ENCODE measurements at places on chromosomes 2 and 18. TPM values are rescaled to one million over a fixed set of nuclear protein-coding genes. Genes with fewer than 3 reads are reported as not detected.
A peak's percentile ranks its signal among the peaks of the same experiment; 100 is the strongest.

- no peaks in the 10 kb centered on the region for H3K36me3 ChIP-seq
- DNase-seq, result no peak
- no peak overlapping the region for H3K27ac ChIP-seq
- H3K27me3 ChIP-seq, result no peaks in the 10 kb centered on the region
Observed at GRCh38 chr2:240917684-240918257, 11.6 kb downstream of the CROCC2 start.

DNA sequence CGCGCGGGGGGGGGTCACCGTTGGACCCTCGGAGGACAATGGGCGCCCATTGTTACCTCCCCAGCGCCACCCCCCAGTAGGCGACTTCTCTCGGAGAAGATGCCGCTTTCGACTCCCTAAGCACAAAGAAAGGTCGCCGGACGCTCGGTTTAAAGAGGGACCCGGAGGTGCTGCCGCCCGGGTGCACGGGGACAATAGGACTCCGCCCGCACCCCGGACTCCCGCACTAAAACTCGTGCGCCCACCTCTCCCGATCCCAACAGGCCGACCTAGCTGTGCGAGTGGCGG, 318 bp upstream of the CDC42EP3 start:
- H3K27me3 ChIP-seq, result no peaks in the 10 kb centered on the region
- no peak for DNase-seq
- peaks cover 73% of the 10 kb centered on the region for H3K4me1 ChIP-seq
- peak overlapping the region; percentile 94 for H3K27ac ChIP-seq

GRCh38 chr2:73004889-73005596, 66.5 kb downstream of the SFXN5 start:
- H3K4me1 ChIP-seq, result no peaks in the 10 kb centered on the region
- H3K27ac ChIP-seq, result no peak overlapping the region
- peaks cover 36% of the 10 kb centered on the region for H3K36me3 ChIP-seq
- no peaks in the 10 kb centered on the region for H3K27me3 ChIP-seq
- no peak overlapping the region for H3K4me3 ChIP-seq

GRCh38 chr2:126634273-126634861, 21.6 kb upstream of the GYPC start:
- H3K27ac ChIP-seq, result no peak overlapping the region
- no peaks in the 10 kb centered on the region for H3K27me3 ChIP-seq
- H3K4me3 ChIP-seq, result no peak overlapping the region

DNA sequence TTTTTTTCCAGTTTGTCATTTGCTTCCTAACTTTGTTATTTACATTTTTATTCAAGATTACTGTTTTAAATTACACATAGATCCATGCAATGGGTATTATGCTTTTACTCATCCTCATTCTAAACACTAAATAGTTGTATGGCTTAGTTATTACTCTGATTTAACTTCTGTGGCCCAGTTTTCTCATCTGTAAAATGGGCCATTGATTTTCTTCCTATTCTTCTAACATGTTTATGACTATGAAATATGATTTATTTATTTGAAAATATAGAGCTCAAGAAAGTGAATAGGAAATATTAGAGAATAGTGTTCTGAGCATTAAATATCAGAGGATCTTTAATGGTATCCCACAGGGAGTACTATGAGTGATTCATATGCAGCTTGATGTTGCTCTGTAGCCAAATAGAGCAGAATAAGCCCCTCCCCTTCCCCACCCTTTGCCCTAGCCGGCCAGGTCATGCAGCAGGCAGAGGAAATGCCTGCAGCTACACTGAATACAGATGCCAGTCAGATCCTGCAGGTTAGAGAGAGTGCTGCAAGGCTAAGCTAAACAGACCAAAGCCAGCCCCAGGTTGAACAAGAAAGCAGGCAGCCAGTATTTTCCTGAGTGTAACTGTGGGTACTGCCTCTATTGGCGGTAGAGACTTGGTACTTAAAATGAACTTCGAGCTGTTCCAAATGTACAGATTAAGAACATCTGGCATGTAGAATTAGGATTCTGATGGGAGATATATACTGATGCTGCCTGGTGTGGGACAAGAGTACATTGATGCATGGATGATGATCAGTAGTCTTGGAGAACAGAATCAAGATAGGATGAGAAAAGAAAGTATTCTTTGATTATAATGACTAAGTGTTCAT, 11.7 kb upstream of the ACYP2 start:
- H3K36me3 ChIP-seq, result no peaks in the 10 kb centered on the region
- DNase-seq, result peak; percentile 47
- peaks cover 6% of the 10 kb centered on the region for H3K4me1 ChIP-seq
- H3K27ac ChIP-seq, result no peak overlapping the region
- H3K4me3 ChIP-seq, result no peak overlapping the region

DNA sequence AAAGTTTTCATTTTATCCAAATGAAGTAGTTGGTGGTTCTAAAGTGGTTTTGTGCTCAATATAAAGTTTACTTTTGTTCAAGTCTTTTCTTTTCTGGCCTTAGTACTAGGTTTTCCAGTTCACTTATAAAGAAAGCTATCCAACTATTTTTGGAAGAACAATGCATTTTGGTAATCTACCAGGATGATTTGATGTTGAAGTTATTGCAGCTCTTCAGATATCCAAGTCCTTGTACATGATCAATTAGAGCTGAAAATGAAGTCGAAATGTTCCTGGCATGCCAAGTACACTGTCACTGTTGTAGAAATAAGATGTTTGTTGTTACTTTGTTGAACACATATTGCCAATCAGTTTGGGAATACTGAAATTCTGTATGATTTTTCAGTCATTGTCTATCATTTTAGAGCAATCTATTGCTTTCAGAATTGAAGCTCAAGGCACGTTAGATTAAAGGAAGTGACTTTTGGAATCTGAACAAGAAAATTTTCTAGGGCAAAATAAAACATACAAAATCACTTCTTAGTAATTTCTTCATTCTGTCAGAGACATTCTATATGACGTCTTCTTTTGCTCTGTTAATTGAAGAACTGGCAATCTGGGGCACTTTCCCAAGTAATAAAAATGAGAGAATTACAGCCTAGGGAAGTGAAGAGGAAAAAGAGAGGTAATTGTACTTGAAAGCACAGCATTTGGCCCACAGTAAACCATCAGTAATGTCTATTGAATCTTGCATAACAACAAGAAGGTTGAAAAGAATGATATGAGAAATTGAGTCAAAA, 232.3 kb downstream of the MREG start:
- H3K4me3 ChIP-seq, result no peak overlapping the region
- no peaks in the 10 kb centered on the region for H3K36me3 ChIP-seq
- H3K4me1 ChIP-seq, result no peaks in the 10 kb centered on the region
- H3K27ac ChIP-seq, result no peak overlapping the region
- DNase-seq, result no peak

GRCh38 chr2:148725564-148725963, 81.0 kb downstream of the EPC2 start:
- peaks cover 8% of the 10 kb centered on the region for H3K4me1 ChIP-seq
- no peak overlapping the region for H3K4me3 ChIP-seq
- H3K27me3 ChIP-seq, result no peaks in the 10 kb centered on the region
- no peak overlapping the region for H3K27ac ChIP-seq
- H3K36me3 ChIP-seq, result no peaks in the 10 kb centered on the region

GRCh38 chr2:172596776-172597175, 40.9 kb downstream of the PDK1 start:
- H3K27me3 ChIP-seq, result no peaks in the 10 kb centered on the region
- no peak overlapping the region for H3K4me3 ChIP-seq

DNA sequence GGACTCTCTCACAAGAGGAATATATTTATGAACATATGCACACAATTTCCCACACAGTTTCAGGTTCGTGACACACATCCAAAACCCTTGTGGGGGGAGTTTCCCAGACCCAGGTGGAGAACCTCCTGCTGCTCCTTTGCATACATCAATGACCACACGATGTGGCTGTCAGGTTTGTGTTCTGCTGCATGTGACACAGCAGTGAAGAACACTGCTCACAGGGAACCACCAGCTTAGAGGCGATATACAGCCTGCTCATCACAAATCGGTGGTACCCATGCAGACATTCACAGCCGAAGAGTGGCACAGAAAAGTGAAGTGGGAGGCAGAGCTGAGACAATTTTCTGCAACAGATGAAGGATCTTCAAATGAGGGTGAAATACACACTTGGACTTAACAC, 175.6 kb upstream of the ZFP36L2 start:
- no peak overlapping the region for H3K4me3 ChIP-seq
- peaks cover 10% of the 10 kb centered on the region for H3K36me3 ChIP-seq
- H3K4me1 ChIP-seq, result peaks cover 51% of the 10 kb centered on the region
- no peak for DNase-seq
- no peaks in the 10 kb centered on the region for H3K27me3 ChIP-seq

DNA sequence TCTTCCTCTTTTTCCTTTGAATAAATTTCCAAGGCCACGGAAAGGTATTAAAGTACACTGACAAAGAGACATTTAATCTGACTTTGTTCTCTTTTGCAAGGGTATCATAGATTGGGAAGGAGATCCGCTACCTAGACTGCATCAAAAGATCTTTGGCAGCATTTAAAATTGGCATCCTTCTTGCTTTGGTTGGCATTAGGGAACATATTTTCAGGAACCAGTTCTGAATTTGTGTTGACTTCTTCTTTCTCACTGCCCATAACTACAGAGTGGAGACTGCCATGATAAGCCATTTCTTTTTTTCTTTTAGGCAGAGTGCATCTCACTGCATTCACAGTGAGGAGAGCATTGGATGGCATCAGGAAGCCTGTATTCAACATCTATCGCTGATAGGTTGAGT, 83.4 kb downstream of the DOCK10 start:
- no peak for DNase-seq
- H3K4me3 ChIP-seq, result no peak overlapping the region
- H3K27me3 ChIP-seq, result no peaks in the 10 kb centered on the region

DNA sequence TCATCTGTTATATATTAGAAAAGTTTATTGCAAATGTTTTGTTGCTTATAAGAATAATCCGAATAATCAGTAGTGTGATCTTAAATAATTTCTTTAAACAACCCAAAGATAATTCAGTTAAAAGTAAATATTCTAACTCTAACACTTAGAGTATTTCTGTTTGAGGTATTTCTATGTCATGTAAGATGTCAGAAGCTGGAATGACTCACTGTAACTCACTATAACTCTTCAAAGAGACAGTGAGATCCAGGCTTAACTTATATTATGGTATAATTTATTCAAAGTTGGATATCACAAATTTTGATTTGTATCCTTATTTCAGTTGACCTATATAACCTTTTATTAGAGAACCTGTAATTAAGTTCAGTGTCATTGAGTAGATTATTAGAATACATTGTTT, 6.9 kb downstream of the MBD5 start:
- H3K36me3 ChIP-seq, result no peaks in the 10 kb centered on the region
- no peaks in the 10 kb centered on the region for H3K27me3 ChIP-seq
- DNase-seq, result no peak
- H3K4me1 ChIP-seq, result peaks cover 10% of the 10 kb centered on the region
- H3K4me3 ChIP-seq, result no peak overlapping the region

- H3K4me3 ChIP-seq, result no peak overlapping the region
- H3K27ac ChIP-seq, result no peak overlapping the region
- no peaks in the 10 kb centered on the region for H3K27me3 ChIP-seq
Observed at GRCh38 chr2:204720874-204721273, 175.6 kb downstream of the PARD3B start.

GRCh38 chr18:55886886-55887285, 298.9 kb upstream of the TCF4 start:
- no peak for DNase-seq
- no peak overlapping the region for H3K27ac ChIP-seq
- H3K36me3 ChIP-seq, result no peaks in the 10 kb centered on the region
- no peak overlapping the region for H3K4me3 ChIP-seq

DNA sequence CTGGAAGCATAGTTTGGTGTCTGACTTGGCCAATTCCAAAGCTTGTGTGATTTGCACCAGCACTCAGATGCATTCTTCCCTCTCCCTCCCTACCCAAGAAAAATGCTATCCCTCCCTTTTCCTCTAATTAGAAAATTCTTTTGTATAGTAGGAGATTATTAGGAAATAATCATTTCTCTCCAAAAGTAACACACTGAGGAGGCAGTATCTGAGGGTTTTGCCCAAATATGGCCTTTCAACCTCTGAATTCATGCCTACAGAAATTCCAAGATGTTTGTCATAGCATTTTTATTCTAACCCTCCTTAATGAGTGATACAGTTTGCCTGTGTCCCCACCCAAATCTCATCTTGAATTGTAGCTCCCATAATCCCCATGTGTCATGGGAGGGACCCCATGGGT, 5.0 kb upstream of the TMEM18 start:
- no peaks in the 10 kb centered on the region for H3K4me1 ChIP-seq
- no peak for DNase-seq
- H3K27me3 ChIP-seq, result no peaks in the 10 kb centered on the region
- no peak overlapping the region for H3K4me3 ChIP-seq
- H3K27ac ChIP-seq, result no peak overlapping the region
- no peaks in the 10 kb centered on the region for H3K36me3 ChIP-seq

- H3K27ac ChIP-seq, result no peak overlapping the region
- H3K36me3 ChIP-seq, result no peaks in the 10 kb centered on the region
- no peak for DNase-seq
- no peaks in the 10 kb centered on the region for H3K27me3 ChIP-seq
- no peaks in the 10 kb centered on the region for H3K4me1 ChIP-seq
Observed at GRCh38 chr18:46464926-46465655, 191.9 kb downstream of the LOXHD1 start.

DNA sequence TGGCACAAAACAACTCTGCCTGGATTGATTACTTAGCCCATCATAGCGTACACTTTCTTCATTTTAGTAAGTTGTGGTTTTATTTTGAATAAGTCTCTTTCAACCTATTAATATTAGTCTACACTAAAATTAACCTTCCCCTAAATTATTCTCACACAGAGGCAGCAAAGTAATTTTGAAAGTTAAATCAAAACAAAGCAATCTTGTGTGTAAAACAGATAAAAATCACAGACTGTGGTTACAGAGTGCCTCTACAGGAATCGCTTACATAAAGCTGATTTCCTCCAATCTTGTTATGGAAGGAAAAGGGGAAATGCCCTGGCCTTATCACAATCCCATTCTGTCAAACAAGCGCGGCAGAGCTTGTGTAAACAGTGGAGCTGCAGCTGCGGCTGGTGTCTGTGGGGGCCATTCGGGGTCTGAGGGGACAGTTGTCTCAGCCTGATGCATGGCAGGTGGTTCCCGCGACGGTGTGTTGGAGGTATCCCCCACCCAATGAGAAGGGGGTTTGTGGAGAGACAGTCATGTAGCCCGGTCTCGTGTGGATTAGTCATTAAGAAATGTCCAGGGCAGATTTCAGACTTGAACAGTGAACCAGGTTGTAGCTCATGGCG, 42.1 kb downstream of the BCL2L11 start:
- H3K27ac ChIP-seq, result no peak overlapping the region
- peak overlapping the region; percentile 29 for H3K4me3 ChIP-seq
- H3K36me3 ChIP-seq, result peaks cover 44% of the 10 kb centered on the region
- H3K27me3 ChIP-seq, result no peaks in the 10 kb centered on the region
- peaks cover 52% of the 10 kb centered on the region for H3K4me1 ChIP-seq

Gene BOLL
- total RNA-seq, result not detected

Gene ZAP70
- total RNA-seq, result 19.2 TPM

Gene MAL
- total RNA-seq, result 95.5 TPM

Gene ACOXL
- total RNA-seq, result 0.58 TPM

Gene FBLN7
- total RNA-seq, result not detected

Gene ITPRIPL1
- total RNA-seq, result not detected

Gene SCN2A
- 4.1 TPM for total RNA-seq

Gene TXNDC2
- total RNA-seq, result not detected

Gene OSBPL1A
- total RNA-seq, result 104 TPM

Gene UGT1A3
- 6.7 TPM for total RNA-seq

Gene NCKAP5
- total RNA-seq, result not detected

Gene VWC2L
- total RNA-seq, result not detected

Measured in stomach (tissue), 19 donors.